ENCODE measurements at places on chromosomes 3 and 15. TPM values are rescaled to one million over a fixed set of nuclear protein-coding genes. Genes with fewer than 3 reads are reported as not detected.
A peak's percentile ranks its signal among the peaks of the same experiment; 100 is the strongest.

MED12L gene
- total RNA-seq, result not detected

ADCY5 gene
- total RNA-seq, result 0.16 TPM

DNA sequence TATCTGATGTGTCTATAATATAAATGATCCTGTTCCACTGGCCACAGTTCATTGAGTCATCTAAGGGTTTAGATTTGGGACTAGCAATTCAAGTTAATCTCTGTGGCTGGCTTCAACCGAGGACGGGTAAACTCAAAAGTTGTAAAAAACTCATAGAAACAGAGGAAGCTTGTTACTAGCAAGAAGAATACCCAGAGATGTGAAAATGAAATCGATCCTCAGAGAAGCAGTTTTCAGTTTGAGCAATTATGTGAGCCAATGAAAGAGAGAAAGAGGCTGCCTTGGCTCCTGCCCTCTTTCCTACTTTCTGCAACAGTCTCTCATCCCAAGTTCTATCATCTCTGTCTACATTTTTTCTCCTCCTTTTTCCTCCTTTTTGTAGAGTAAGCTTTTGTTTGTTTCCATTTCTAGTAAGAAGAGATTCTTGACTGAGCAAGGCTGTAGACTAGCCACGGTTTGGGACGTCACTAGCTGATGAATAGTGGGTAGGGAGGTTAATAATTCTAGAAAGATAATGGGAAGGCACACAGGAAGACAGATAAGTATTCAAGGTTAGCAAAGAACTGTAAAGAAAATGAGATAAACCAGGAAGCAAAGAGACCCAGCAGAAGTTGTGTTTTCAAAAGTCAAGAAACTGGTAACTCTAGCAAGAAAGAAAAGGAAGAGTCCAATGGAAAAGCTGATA lies 298.9 kb upstream of the NR2F2 start:
- no peaks in the 10 kb centered on the region for H3K4me1 ChIP-seq
- no peaks in the 10 kb centered on the region for H3K36me3 ChIP-seq
- H3K27ac ChIP-seq, result no peak overlapping the region

GRCh38 chr3:137174514-137174913 lies 216.7 kb downstream of the IL20RB start:
- DNase-seq, result no peak
- no peak overlapping the region for H3K27ac ChIP-seq
- no peaks in the 10 kb centered on the region for H3K4me1 ChIP-seq

DNA sequence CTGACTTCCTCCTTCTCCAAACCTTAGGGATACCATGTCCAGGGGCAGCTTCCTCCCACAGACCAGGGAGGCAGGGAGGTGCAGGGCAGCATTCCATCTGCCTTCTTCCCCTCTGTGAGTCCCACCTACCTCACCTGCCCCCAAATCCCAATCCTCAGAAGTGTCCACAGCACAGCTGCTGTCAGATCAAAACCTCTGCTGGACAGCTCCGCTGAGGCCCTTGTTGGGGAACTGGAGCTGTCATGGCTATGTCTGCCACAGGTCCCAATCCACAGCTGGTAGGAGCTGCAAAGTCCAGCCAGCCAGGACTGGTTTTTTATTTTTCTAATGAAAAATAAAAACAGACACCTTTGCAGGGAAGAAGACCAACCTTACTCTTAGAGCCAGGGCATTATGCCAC lies 40.7 kb upstream of the TBC1D21 start:
- H3K36me3 ChIP-seq, result no peaks in the 10 kb centered on the region
- no peak overlapping the region for H3K27ac ChIP-seq
- no peak for DNase-seq
- no peaks in the 10 kb centered on the region for H3K4me1 ChIP-seq

GRCh38 chr3:172031996-172032395 lies 7.4 kb upstream of the FNDC3B start:
- no peaks in the 10 kb centered on the region for H3K27me3 ChIP-seq
- no peak overlapping the region for H3K4me3 ChIP-seq
- peaks cover 5% of the 10 kb centered on the region for H3K4me1 ChIP-seq

WDR93 gene
- total RNA-seq, result 0.05 TPM

LNP1 gene
- total RNA-seq, result 4.1 TPM

DNA sequence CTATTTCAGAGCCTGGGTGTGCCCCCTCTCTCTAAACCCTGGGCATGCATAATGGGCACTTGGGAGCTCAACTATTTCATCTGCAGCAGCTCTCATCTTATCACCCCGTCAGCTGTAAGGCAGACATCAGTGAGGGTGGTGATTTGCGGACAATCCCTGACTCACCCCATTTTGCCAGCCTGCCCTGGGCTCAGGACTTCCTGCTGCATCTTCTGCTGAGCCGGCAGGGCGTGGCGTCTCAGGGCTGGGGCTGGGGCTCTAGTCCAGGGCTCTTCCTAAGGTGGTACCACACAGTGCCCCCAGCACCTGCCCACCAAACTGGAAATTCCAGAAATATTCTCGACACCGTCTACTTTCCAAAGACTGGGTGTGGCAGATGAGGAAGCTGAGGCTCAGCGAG lies 925 bp upstream of the PSTPIP1 start:
- no peaks in the 10 kb centered on the region for H3K27me3 ChIP-seq
- no peaks in the 10 kb centered on the region for H3K4me1 ChIP-seq
- H3K4me3 ChIP-seq, result no peak overlapping the region
- H3K36me3 ChIP-seq, result no peaks in the 10 kb centered on the region
- no peak for DNase-seq
- no peak overlapping the region for H3K27ac ChIP-seq

DNA sequence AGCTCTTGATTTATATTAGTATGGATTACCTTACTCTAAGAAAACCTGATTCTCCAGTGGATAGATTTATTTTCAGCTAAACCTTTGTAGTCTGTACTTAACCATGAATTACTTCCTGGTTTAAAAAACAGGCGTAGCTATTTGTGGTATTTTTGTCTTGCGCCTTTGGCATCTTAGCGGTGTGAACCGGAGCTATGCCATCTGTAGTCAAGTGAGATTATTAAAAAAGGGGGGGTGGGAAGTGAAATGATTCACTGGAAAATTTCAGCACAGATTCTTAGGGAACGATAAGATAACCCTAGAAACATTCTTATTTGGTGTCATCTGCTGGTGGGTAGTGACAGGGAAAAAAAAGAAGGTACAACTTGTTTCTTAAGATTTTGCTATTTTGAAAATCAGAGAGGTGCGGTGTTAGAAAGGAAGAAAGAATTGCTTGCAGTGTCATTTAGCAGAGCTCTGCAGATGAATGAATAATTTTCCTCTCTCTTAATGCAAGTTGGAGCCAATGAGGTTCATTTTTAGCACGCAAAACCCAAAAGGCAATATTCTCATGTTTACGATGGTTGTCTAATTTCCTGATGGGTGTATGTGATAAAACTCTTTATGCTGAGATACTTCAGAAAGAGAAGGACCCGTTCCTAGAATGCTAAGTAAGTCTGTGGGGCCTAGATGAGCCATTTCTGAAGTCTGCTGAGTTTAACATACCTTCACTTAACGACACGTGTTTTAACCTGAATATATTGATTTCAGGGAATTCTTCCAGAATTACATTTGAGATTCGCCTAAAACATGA lies 44.0 kb downstream of the PSMD6 start:
- no peak for DNase-seq
- peaks cover 27% of the 10 kb centered on the region for H3K36me3 ChIP-seq
- H3K27ac ChIP-seq, result no peak overlapping the region
- peaks cover 14% of the 10 kb centered on the region for H3K4me1 ChIP-seq
- H3K27me3 ChIP-seq, result no peaks in the 10 kb centered on the region

GRCh38 chr15:41233367-41233771 lies 2.3 kb downstream of the CHP1 start:
- no peaks in the 10 kb centered on the region for H3K27me3 ChIP-seq
- peaks cover 21% of the 10 kb centered on the region for H3K4me1 ChIP-seq
- no peaks in the 10 kb centered on the region for H3K36me3 ChIP-seq
- DNase-seq, result no peak

GRCh38 chr3:141498598-141499223 lies 11.9 kb downstream of the RASA2 start:
- H3K4me3 ChIP-seq, result no peak overlapping the region
- H3K27me3 ChIP-seq, result no peaks in the 10 kb centered on the region
- no peak for DNase-seq
- H3K4me1 ChIP-seq, result no peaks in the 10 kb centered on the region
- peaks cover 6% of the 10 kb centered on the region for H3K36me3 ChIP-seq

DNA sequence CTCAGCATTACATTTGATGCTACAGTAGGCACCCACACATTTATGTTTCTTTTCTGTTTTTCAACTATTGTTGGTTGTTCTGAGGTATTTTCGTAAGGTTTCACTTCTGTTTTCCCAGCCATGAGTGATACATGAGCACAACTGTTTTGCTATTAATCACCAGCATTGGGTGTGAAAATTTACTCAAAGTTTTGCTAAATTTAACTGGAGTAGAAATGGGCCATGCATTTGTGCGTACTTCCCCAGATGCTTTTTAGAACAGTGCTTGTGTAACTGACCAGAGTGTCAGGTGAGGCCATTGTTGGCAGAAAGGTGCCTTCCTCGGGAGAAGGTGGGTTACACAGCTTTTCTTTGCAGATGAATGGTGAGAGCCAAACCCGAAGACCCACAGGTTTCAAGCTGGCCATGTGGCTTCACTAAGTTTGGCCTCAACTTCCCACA lies 70.4 kb downstream of the ST6GAL1 start:
- no peak overlapping the region for H3K27ac ChIP-seq
- no peaks in the 10 kb centered on the region for H3K27me3 ChIP-seq
- H3K36me3 ChIP-seq, result no peaks in the 10 kb centered on the region
- peaks cover 5% of the 10 kb centered on the region for H3K4me1 ChIP-seq
- no peak for DNase-seq

DNA sequence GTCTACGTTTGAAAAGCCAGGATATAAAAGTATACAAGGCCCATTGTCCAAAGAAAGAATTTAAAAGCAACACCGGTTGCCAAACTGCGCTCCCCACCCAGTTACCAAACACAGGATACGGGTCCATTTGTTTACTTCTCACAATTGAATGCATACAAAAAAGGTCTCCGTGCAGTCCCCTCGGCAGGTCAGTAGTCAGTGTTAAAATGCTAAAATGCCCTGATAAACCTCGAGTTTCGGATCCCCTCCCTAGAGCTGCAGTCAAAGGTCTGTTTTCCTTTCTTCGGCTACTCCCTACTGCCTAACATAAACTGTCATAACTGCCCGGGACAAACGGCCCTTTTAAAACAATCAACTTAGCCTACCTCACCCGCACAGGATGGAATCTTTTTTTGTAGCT lies 534.6 kb downstream of the FOXP1 start:
- H3K4me1 ChIP-seq, result peaks cover 50% of the 10 kb centered on the region
- H3K4me3 ChIP-seq, result no peak overlapping the region
- peaks cover 42% of the 10 kb centered on the region for H3K36me3 ChIP-seq
- peak; percentile 47 for DNase-seq

GRCh38 chr15:67501177-67501835 lies 19.6 kb upstream of the C15orf61 start:
- H3K27ac ChIP-seq, result no peak overlapping the region
- H3K4me3 ChIP-seq, result no peak overlapping the region
- DNase-seq, result no peak
- peaks cover 10% of the 10 kb centered on the region for H3K4me1 ChIP-seq
- H3K36me3 ChIP-seq, result no peaks in the 10 kb centered on the region

FSIP1 gene
- total RNA-seq, result 0.79 TPM

DNA sequence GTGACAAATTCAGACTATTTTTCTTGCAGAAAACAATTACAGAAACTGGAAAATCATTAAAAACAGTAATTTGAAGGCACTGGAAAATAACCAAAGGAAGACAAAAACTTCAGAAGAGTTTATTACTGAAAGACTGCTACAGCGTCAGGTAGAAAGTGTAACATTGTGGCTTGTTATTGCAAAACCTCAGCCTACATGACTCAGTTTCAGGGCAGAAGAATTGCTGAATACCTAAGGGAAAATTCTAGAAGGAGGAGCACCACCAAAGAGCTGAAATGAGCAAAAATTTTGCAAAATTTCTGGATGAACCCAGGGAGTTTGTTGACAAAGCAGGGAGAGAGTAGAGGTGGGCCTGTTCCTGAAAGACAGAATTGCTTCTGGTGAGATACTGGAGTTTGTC lies 219.6 kb downstream of the C3orf38 start:
- H3K4me3 ChIP-seq, result no peak overlapping the region
- H3K4me1 ChIP-seq, result no peaks in the 10 kb centered on the region
- no peaks in the 10 kb centered on the region for H3K27me3 ChIP-seq
- H3K27ac ChIP-seq, result no peak overlapping the region
- H3K36me3 ChIP-seq, result no peaks in the 10 kb centered on the region
- no peak for DNase-seq

PLA2G4E gene
- not detected for total RNA-seq

- no peak overlapping the region for H3K4me3 ChIP-seq
- H3K36me3 ChIP-seq, result no peaks in the 10 kb centered on the region
- peaks cover 12% of the 10 kb centered on the region for H3K4me1 ChIP-seq
- no peak overlapping the region for H3K27ac ChIP-seq
These were observed 251.8 kb downstream of the MAGI1 start for GRCh38 chr3:65786890-65787289.

ARF4 gene
- 283 TPM for total RNA-seq

MEIS2 gene
- total RNA-seq, result 4.2 TPM

DNA sequence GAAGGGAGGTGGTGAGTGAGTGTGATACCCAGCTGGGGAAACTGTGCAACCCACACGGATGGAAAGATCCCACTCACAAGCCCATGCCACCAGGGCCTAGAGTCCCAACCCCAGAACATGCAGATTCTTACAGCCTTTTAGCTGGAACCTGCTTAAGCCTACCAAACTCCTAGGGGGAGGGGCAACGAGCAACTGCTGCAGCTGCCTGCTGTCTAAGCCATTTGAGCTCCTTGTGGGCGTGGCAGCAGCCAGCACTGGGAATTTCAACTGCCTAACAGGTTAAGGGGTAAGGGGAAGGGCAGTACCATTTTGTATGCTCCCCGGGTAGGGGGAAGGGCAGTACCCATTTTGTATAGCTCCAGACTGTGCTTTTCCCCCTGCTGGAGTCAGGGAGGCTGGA lies 673.2 kb upstream of the BCHE start:
- no peaks in the 10 kb centered on the region for H3K27me3 ChIP-seq
- no peak overlapping the region for H3K4me3 ChIP-seq
- H3K4me1 ChIP-seq, result no peaks in the 10 kb centered on the region
- H3K27ac ChIP-seq, result no peak overlapping the region

KCNH8 gene
- total RNA-seq, result not detected

UCN2 gene
- 10.1 TPM for total RNA-seq

- DNase-seq, result peak; percentile 44
- peak overlapping the region; percentile 54 for H3K27ac ChIP-seq
- no peaks in the 10 kb centered on the region for H3K27me3 ChIP-seq
- H3K36me3 ChIP-seq, result 0 out of 2 replicates have a peak, but pooled peaks cover 3% of the 10 kb centered on the region
These were observed 46.8 kb downstream of the PDHB start for GRCh38 chr3:58386626-58387365.

- H3K4me1 ChIP-seq, result no peaks in the 10 kb centered on the region
- no peak for DNase-seq
These were observed 195.8 kb downstream of the MTHFS start for GRCh38 chr15:79700951-79701480.

KCNMB3 gene
- total RNA-seq, result 0.13 TPM

DNA sequence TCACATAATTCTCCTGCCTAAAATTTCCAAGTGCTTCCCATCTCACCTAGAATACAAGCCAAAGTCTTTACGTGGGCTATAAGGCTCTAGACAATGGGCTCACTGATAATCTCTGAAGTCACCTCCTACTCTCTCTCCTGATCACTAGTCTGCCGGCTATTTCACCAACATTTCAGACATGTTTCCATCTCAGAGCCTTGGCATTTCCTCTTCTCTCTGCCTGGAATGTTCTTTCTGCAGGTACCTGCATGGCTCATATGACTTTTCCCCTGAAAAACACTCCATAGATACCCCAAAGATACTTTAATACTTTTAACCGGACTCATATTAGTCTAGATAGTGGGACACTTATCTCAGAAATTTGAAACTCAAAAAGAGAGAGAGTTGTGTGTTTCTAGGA lies 32.7 kb downstream of the CD200 start:
- H3K27me3 ChIP-seq, result no peaks in the 10 kb centered on the region
- no peaks in the 10 kb centered on the region for H3K36me3 ChIP-seq
- no peak for DNase-seq
- no peak overlapping the region for H3K4me3 ChIP-seq

KBTBD8 gene
- total RNA-seq, result 1.5 TPM
